Activated CD4-positive, alpha-beta T cell treated with anti-CD3 and anti-CD28 coated beads for 24 hours (primary cell): ENCODE measurements at places on chromosomes 6 and 20.

DNA sequence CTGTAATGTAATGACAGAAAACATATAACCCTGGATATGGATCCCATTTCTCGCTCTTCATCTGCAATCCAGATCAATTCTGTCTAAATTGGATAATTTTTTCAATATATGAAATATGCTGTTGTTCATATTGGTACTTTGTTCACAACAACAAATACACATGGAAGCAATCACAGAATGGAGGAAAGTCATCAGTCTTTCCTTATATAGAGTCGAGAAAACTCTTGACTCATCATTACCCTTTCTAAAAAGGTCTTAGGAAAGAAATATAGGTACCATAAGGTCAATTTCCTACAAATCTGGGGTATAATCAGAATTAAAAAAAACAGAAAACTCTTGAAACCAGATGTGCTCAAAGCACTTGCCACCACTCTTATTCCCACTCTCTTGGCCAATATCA, 677.6 kb upstream of the ID4 start:
- DNase-seq = no peak

- no peak for DNase-seq
Measured at GRCh38 chr6:38589367-38589720, 50.4 kb downstream of the BTBD9 start.

DNA sequence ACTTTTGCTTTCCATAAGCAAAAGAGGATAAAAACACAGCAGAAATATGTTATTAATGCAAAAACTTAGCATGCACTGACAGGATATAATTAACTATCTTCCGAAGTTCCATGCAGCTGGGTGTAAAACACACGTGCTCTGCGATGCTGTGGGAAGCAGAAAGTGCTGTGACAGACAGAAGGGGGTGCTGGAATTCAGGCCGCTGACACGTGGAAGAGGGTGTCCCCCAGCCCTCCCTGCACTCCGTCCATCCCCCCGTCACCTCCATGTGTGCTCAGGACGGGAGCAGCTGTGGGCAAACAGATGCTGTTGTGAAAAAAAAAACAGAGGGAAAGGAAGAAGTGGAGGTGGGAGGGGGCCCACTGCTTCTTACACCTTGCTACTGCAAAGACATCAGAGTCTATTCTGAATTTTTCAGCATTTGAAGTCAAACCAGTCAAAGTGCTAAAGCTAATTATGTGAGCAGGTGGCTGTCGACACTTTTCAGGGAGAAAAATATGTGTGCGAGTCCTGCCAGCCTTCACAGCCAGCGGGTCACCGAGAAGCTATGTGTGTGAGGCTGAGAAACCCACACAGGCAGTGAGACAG, 175.9 kb upstream of the AFDN start:
- no peak for DNase-seq

DNA sequence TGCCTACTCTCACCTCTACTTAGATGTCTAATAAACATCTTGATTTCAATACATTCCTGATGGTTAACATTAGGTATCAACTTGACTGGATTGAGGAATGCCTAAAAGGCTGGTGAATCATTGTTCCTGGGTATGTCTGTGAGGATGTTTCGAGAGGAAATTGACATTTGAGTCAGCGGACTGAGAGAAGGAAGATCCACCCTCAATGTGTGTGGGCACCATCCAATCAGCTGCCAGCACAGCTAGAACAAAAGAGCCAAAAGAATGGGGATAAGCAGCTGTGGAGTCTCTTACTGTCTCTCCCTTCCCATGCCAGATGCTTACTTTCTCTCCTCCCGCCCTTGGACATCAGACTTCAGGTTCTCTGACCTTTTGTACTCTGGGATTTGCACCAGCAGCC, 128.6 kb upstream of the HS3ST5 start:
- no peak for DNase-seq

- DNase-seq = no peak
Measured at GRCh38 chr6:123945386-123945785, 141.7 kb downstream of the NKAIN2 start.
